ENCODE measurements at places on chromosomes 6 and 20. TPM values are rescaled to one million over a fixed set of nuclear protein-coding genes. Genes with fewer than 3 reads are reported as not detected.

DNA sequence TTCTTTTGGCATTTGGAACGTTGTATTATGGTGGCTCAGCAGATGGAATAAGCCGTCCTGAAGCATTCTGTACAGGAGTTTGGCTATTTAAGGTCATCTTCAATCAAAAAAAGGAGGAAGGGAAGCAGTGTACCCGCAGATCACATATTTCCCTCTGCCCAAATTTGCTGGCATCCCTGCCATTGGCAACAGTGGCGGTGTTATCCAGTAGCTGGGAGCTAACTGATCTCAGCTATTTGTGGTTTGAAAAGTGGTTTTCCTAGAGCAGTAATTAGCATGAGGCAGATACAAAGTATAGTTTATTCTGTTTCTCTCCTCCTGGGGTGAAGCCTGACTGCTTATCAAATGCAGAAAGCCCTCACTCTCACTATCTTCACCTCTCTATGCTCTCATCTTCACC is 576.8 kb downstream of the QKI start:
- H3K36me3 ChIP-seq, result no peaks in the 10 kb centered on the region
- DNase-seq, result no peak
- peaks cover 6% of the 10 kb centered on the region for H3K27me3 ChIP-seq
- H3K27ac ChIP-seq, result no peak overlapping the region

Gene ARMH2
- polyA plus RNA-seq, result not detected

GRCh38 chr6:118982575-118982911 is 47.6 kb upstream of the MCM9 start:
- no peaks in the 10 kb centered on the region for H3K27me3 ChIP-seq
- no peaks in the 10 kb centered on the region for H3K4me1 ChIP-seq
- no peaks in the 10 kb centered on the region for H3K36me3 ChIP-seq
- H3K4me3 ChIP-seq, result no peak overlapping the region

Gene OR14J1
- not detected for polyA plus RNA-seq

All from naive B cell (primary cell).